ENCODE measurements at places on chromosomes 4 and X.

DNA sequence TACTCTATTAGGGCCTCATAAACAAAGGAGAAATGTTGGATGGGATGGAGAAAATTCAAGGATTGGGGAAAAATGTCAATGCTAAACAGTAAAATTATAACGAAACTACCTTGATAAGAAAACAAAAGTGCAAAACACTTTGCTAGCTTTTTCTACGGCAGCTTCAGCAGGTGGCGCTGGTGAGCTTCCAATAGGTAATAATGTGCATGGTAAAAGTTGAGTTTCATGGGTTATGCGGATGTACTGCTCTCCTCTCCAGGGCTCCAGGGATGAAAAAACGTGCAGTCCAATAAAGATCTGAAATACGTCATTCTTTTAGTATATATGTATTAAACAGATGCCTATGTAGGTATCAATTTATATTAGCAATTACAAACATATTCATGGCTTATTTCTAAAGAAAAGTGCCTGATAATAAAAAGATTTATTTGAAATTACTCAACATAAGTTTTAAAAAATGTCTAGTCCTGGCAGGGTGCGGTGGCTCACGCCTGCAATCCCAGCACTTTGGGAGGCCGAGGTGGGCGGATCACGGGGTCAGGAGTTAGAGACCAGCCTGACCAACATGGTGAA, 239.6 kb downstream of the GRXCR1 start:
- DNase-seq = peak; percentile 8

DNA sequence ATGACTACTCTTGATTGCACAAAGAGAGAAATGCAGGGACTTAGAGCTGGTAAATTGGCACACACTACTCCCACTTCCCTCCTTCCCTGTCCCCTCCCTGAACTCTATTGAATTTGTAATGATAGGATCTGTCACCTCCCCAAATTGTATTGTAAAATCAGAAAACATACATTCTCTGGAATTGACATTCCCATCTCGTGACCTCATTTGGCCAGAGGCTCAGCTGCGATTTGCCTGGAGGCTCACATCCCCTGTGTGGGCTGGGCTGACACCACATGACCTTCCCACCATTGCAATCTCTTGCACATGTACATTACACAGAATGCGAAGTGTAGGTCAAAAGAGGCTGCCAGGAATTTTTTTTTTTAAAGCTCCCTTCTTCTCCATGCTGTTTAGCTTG, 172.1 kb downstream of the MID1IP1 start:
- DNase-seq = no peak

DNA sequence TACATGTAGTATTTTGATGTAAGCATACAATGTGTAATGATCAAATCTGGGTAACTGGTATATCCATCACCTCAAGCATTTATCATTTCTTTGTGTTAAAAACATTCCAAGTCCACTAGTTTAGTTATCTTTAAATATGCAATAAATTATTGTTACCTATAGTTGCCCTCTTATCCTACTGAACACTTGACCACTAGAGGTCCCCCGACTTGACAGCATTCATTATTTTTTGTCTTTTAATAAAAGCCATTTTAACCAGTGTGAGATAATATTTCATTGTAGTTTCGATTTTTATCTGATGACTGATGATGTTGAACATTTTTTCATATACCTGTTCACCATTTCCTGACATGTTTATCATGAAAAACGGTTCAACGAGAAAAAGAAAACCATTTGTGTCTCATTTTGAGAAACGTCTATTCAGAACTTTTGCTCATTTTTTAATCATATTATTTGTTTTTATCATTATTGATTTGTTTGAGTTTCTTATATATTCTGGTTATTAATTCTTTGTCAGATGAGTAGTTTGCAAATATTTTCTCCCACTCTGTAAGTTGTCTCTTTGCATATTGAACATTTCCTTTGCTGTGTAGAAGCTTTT, 199.0 kb upstream of the CXXC4 start:
- DNase-seq = peak; percentile 13

- DNase-seq = no peak
These were observed 270.7 kb downstream of the GRXCR1 start for GRCh38 chr4:43163101-43163792.

GRCh38 chr4:18566970-18567799, 545.6 kb upstream of the LCORL start:
- DNase-seq = no peak

- DNase-seq = peak; percentile 49
These were observed 37.4 kb upstream of the STS start for GRCh38 chrX:7109838-7110793.

- peak; percentile 59 for DNase-seq
These were observed 2.5 kb upstream of the USP27X start for GRCh38 chrX:49876750-49877149.

DNA sequence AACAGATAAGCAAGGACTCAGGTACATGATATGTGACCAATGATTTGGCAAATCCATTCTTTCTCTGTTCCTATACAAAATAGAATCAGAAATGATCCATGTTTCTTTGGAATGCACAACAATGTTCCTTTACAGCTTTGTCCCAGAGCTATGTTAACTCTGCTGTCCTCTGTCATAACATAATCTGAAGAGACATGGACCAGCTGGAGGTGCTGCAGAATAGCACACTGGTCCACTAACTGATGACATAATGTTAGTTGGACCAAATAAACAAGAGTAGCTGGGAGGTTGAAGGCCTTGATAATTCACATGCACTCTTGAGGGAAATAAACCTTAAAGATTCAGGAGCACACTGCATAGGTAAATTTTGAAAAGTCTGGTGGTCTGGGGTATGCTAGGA, 23.0 kb upstream of the DHX15 start:
- no peak for DNase-seq

DNA sequence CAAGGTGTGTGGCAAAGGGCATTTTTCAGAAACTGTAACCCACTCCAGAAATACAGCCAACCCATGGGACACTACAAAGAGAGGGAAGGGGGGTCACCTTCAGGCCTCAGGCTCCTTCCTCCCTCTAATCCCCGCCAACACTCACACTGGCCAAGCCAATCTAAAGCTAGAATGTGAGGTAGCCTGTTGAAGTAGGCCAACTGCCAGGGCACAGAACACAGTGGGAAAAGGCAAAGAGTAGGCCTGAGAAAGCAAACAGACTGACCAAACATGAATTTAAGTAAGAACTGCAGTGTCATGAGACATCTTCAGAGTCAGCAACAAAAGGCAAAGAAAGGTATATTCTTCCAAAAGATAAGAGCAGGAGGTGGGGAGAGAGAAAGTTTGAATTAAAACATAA, 289.0 kb downstream of the HNRNPD start:
- DNase-seq = no peak

GRCh38 chr4:76723373-76723772, 174.6 kb downstream of the SOWAHB start:
- no peak for DNase-seq

- no peak for DNase-seq
These were observed 14.8 kb downstream of the FAM9B start for GRCh38 chrX:9019151-9019550.

- no peak for DNase-seq
These were observed 40.3 kb upstream of the TFDP3 start for GRCh38 chrX:133258481-133258880.

GRCh38 chr4:48033825-48034413, 17.3 kb downstream of the NIPAL1 start:
- DNase-seq = peak; percentile 45

DNA sequence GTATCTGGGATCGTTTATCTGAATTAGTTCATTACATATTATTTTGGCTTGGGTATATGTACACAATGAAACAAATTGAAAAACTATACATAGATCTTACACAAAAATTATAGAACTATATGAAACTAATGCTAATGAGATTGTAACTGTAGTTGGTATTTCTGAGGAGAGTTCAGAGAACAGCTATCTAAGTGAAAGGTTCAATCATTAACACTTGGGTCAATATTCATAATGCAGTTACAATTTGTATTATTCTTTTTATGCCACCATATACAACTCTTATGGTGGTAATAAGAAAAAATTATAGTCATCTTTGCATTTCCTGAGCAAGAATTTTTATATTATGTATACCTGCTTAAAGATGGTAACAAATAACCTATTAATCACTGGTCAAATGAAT, 461.0 kb downstream of the GRXCR1 start:
- no peak for DNase-seq

DNA sequence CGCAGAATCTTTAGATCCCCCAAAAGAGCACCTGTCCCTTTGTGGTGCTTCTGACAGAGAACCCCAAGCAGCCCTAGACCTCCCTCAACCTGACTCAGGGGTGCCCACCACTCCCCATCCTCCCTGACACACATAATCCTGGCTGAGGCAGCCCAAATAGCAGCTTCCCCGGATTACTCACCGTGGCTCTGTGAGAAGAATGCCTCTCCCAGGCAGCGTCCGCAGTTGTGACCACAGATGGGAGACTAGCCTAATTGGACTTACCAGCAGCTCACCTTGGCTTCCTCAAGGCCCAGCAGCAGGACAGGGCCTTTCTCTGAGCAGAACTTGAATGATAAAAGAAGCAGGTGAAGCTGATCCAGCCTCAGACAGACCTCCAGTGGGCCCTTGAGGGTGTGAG, 10.3 kb upstream of the ODAPH start:
- no peak for DNase-seq

- DNase-seq = no peak
These were observed 175.6 kb upstream of the GPC4 start for GRCh38 chrX:133590703-133591505.

- DNase-seq = peak; percentile 52
These were observed 69.3 kb downstream of the MTMR1 start for GRCh38 chrX:150762258-150763165.

GRCh38 chrX:30653415-30654131, at the start of gene GK:
TSS of gene GK (plus strand) at chrX:30653423. CDS start at chrX:30653538, 115 bp downstream.
- DNase-seq = peak; percentile 47

- DNase-seq = no peak
These were observed 575.5 kb downstream of the GBA3 start for GRCh38 chr4:23268072-23268771.

- no peak for DNase-seq
These were observed 205.6 kb upstream of the S100G start for GRCh38 chrX:16444353-16444752.

DNA sequence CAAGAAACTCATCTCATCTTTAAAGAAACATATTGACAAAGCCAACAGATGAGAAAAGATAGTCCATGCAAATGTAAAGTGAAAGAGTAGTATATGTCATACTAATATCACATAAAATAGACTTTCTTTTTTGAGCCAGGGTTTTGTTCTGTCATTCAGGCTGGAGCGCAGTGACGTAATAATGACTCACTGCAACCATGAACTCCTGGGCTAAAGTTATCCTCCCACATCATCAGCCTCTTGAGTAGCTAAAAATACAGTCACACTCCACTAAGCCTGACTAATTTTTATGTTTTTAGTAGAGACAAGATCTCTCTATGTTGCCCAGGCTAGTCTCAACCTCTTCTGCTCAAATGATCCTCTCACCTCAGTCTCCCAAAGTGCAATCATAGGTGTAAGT, 51.8 kb upstream of the TRAM1L1 start:
- DNase-seq = no peak

DNA sequence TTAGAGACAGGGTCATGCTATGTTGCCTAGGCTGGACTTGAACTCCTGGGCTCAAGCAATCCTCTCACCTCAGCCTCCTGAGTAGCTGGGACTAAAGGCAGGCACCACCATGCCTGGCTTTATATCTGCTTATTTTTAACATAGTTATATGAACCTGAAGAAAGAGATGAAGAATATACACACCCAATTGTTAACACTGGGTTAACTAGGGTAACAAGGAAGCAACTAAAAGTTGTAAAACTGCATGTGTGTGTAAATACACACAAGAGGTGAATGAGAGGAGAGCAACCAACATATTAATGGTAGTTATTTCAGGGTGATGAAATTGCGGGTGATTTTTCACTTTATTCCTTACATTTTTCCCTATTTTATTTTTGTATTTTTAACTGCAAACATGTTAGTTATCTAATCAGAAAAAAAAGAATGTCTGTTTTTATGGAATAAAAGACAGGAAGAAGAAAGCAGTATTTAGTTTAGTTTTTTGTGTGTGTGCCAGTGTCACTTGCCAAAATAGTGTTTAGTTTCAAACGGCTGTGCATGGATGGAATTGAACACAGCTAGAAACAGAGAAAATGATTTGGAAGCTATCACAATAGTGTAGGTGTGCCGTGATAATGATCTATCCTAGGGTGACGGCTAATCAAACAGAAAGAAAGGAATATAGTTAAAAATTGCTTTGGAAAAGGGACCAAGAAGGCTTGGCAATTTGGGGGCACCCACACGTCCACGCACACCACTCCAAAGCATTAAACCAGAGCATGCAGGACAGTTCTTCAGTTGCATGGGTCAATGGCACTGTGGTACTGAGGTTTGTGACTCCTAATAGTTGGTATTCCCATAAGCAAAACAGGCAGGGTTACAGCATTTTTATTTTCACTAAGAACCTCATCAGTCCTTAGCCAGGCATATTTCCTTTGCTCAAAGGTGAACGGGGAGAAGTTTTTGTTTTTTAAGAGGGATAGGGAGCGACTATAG, 89.1 kb upstream of the KLHL13 start:
- DNase-seq = no peak

DNA sequence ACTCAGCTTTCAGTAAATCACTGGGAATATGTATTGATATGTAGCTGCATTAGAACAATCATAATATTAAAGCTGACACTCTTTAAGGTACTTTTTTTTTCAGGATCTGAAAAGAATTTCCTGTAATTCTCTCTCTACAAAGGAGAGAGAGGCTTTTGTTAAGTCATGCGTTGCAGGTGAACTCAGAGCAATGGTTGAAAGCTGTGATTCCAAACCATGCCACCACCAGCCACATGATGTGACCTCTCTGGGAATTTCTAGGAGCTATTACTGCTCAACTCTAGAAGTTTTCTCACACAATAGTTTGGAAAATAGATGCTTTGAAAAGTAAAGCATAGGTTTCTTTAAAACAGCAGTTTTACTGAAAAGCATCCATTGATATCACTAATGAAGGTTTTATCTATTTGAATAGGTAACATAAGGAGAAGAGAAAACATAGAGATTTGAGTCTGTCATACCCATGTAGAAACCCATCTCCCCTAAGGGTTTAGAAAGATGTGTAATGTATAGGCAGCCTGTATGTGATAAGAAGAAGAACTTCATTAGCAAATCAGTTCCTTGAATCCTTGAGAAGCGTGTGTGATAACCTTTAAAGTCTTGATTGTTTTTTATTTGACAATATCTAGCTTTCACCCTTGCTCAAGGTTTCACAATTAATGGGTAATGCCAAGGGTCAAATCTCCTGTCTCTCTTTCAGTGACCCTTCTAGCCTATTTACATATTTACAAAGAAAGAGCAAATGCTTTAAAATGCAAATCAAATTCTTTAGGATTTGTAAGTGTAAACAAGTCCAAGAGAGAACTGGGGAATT, 161.0 kb upstream of the ANKRD50 start:
- peak; percentile 3 for DNase-seq

- peak; percentile 4 for DNase-seq
These were observed 144.9 kb downstream of the POLA1 start for GRCh38 chrX:24838629-24839028.

- DNase-seq = no peak
These were observed 378.5 kb downstream of the FAT4 start for GRCh38 chr4:125693228-125693627.

- DNase-seq = no peak
These were observed 108.2 kb upstream of the SORBS2 start for GRCh38 chr4:185920171-185920570.

All from H7 (cell line).